ENCODE measurements at places on chromosomes 16 and 17.
A peak's percentile ranks its signal among the peaks of the same experiment; 100 is the strongest.

DNA sequence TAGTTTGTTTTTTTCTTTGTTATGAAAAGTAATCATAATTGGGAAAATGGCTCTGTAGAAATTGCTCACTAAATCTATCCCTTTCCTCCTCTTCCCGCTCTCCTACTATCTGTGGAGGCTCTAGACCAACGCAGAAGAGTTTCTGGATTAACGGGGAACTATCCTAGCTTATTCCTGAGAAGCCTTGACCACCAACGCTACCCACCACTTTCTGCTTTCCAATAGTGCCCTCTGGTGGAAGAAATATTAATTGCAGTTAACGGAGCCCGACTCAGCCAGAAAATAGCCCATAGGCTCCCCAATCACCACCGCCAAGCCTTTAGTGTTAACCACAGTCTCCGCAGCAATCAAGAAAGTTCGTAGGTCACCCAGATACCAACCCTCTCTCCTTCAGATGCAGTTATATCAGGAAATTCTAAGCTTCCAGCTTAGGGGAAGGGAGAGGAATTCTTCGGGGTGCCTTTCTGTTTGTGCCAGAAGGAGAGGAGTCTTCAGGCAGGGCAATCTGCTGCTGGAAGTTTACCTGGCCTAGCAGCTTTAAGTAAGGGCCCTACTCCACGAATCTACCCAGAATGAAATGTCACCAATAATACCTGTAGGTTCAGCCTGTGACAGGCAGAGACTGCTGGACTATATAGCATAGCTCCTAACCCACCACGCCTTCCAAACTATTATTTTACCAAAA, 23.0 kb upstream of the NSRP1 start:
- no peak for DNase-seq

DNA sequence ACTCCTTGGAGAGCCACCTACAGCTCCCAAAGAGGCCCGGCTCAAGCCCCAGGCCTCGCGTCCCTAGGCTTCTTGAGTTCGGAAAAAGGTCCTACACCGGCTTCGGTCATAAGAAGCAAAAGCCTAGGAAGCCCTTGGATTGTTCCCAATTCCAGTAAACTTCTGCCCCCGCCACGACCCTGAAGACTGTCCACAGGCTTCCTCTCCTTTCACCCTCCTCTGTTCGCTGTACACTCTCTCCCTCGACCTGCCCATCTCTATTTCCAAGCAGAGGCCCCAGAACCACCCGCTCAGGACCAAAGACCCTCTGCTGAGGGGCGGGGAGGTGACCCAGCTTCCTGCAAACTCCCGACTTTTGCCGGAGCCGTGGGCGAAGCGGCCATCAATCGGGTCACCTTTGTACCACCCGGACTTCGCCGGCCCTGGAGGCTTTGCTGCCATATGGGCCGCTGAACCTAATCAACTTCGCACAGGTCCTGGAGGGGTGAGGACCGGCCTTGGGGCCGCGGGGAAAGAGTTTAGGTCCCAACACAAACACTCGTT, 2.7 kb downstream of the HOXB2 start:
- DNase-seq, result no peak

GRCh38 chr17:66312912-66313311, 10.5 kb downstream of the PRKCA start:
- DNase-seq, result no peak

DNA sequence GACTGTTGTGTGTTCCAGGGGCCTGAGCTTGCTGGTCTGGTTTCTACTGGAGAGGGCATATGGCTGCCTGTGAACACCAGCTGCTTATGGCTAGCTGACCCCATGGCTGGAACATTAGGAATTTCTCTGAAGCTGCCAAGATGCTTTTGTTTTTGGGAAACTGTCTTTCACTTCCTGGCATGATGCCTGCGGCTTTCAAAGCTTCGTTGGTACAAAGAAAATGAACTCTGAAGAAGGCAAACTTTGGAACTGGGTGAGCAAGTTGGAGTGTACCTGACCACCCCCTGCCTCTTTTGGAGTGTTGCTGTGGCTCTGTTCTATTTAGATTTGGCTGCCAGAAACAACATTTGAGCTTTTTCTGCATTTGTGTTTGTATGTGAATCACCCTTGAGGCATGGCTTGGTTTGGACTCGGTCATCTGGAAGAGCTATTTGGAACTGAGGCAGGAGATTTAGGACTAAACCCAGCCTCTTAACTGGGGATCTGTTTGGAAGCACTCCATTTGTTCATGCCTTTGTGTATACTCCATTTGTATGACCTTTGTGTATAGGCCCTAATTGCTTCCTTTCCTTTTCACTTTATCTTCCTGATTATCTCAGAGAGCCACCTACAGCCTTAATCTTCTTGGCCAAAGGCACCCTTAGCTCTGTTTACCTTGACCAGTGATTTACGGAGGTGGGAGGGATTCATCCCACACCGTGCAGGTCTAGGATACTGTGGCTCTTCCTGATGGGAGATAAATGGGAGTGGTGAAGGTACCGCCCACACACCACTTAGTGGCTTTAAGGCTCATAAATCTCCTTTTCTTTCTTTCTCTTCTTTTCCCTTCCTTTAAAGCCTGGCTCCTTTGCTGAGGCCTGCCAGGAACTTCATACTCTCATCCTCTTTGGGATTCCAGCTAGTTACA, 7.3 kb upstream of the CPHXL start:
- DNase-seq, result peak; percentile 52

- DNase-seq, result no peak
Observed at GRCh38 chr16:56776562-56776961, 46.6 kb downstream of the NUP93 start.

DNA sequence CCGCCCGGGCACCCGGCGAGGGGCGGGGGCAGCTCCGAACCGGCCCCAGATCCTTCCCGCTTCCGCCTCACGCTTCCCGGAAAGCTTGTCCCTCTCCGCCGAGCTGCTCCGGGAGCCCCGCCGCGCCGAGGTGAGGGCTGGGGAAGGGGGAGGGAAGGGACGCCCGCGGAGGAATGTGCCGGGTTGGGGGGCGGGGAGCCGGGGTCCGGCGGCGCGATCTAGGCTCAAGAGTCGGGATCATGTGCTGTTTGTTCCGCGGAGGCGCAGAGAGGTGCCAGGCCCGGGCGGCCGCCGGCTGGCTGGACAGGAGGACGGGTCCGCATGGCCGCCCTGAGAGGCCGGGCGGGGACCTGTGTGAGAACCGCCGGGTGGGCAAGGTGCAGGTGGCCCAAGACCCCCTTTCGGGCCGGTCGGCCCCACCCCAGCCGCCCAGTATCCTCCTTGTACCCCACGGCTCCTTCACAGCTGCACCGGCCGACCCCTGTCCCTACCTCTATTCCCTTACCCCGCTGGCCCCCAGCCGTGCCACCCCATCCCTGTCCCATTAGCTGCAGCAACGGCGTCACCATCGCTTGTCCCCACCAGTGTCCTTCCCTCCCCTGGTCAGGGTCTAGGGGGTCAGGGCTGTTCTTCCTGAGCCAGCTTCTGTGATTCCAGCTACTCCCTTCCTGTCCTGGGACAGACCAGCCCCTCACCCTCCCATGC, 429 bp downstream of the KIF1C start:
- DNase-seq, result no peak

Measured in left renal cortex interstitium (tissue), 4 donors.